ENCODE measurements at places on chromosomes 1 and 21.

- no peak for DNase-seq
Measured at GRCh38 chr21:17598437-17598836, 14.3 kb downstream of the BTG3 start.

GRCh38 chr1:101483982-101484688, 247.3 kb downstream of the S1PR1 start:
- DNase-seq = no peak

DNA sequence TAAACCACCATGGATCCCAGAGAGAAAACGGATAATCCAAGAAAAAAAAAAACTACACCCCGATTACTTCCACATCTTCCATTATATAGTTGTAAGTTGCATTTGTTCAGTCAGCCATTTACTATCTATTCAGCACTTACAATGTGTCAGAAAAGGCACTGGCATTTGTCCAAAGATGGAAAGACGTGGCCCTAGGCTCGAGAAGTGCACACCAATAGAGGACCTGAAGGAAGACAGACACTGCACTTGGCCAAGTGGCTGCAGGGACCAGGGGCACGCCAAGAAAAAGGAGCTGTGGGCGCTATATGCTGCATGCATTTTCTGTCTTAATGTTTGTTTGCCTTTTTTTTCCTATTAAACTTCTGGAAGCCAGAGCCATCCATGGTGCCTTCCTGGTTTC, 45.2 kb upstream of the LYST start:
- DNase-seq = no peak

DNA sequence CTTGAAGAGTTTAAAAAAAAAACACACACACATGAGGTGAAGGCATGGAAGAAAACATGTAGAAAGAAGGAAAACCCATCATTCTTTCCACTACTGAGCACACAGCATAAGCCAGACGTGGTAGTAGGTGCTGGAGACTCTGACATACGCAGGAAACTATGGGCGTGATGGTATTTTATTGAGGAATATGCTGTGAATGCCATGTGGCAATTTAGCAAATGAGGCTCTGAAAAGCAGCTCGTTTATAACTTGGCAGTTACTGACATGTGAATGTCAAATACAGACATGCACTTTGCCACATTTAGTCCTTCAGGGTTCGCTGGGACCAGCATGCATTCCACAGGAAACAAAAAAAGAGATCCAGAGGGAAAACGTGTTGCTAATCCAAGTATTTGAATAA, 74.3 kb upstream of the IFNAR2 start:
- no peak for DNase-seq

- DNase-seq = no peak
Measured at GRCh38 chr1:48470481-48470855, 1.5 kb downstream of the SPATA6 start.

DNA sequence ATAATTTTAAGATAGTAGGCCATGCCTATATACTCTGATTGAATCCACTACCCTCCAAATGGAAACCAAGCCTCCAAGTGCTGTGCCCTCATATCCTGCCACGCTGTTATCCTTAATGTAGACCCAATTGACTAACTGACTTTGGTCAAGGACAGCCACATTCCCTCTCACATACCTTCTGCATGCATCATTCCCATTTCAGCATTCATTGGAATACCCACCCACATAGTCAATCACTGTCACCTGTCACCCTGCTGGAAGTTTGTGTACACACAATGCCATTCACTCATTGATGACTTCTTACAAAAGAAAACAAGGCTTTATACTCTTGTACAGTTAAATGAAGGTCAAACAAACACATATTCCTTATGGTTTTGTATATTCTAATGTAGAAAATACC, 221.1 kb upstream of the PBX1 start:
- no peak for DNase-seq

- no peak for DNase-seq
Measured at GRCh38 chr21:18725653-18726052, 322.1 kb upstream of the TMPRSS15 start.

GRCh38 chr1:215603319-215603718, 36.2 kb downstream of the KCTD3 start:
- no peak for DNase-seq

DNA sequence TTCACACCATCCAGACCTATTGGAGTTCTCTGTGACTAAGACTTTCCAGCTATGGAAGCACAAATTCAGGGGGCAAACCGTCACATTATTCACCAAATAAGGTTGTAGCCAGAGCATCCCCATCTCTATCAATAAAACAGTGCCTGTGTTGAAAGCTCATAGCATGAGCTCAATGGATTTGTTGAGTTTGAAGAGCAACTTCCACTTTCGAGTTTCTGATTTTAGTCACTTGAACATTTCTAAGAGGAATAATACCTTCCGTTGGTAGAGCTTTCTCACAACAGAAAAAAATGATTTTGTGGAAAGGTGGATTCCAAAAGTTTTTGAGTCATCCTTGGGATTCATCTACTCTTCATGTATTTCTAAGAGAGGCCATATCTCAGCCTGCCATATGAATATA, 13.0 kb upstream of the ELAVL4 start:
- DNase-seq = no peak

DNA sequence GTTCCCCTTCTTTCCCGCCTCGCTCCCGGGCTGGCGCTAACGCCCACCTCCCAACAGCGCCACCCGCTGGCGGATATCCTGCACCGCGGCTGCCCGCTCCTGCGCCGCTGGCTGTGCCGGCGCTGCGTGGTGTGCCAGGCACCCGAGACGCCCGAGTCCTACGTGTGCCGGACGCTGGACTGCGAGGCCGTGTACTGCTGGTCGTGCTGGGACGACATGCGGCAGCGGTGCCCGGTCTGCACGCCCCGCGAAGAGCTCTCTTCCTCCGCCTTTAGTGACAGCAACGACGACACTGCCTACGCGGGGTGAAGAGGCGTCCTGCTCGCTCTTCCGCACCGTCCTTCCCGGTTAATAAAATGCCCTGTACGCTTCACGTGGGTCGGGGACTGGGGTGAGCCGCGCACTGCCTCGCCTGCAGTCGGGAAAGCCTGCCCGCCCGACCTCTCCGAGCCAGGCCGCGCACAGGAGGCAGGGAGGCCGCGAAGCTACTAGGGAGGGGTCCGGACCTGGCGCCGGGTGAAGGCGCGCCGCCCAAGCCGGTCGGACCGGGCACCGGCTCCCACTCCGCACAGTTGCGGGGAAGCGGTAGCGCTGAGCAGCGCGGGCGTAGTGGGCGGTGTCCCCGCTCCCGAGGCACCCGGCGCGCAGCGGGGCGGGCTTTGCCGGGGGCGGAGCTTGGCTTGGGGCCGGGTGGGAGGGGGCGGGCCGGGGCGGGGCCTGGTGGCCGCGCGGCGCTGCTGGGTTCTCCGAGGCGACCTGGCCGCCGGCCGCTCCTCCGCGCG, at the start of gene ADAM15:
ADAM15 (plus strand) TSS at position 757 of the 782 bp plus-strand sequence. CDS start 71 bp downstream, outside the sequence.
- peak; percentile 80 for DNase-seq

- no peak for DNase-seq
Measured at GRCh38 chr1:202553560-202554038, 156.7 kb downstream of the SYT2 start.

GRCh38 chr1:200364091-200364759, 45.6 kb downstream of the ZNF281 start:
- DNase-seq = no peak

DNA sequence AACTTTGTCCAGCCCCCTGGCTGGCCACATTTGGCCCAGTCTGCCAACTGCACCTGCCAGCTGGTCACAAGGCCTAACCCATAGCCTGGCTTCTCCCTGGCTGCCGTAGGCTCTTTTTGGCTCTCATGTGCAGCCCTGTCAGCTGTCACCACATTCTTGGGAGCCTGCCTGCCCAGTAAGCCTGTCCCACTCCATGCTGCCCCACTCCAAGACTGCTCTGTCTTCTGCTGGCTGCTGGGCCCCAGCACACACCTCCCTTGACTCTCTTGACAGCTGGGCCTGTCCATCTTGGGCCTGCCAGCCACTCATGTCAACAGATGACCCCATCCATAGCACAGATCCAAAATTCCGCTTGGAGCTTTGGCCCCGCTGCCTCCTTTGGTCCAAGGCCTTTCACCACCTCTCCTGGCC, 74.3 kb upstream of the EDN2 start:
- DNase-seq = no peak

DNA sequence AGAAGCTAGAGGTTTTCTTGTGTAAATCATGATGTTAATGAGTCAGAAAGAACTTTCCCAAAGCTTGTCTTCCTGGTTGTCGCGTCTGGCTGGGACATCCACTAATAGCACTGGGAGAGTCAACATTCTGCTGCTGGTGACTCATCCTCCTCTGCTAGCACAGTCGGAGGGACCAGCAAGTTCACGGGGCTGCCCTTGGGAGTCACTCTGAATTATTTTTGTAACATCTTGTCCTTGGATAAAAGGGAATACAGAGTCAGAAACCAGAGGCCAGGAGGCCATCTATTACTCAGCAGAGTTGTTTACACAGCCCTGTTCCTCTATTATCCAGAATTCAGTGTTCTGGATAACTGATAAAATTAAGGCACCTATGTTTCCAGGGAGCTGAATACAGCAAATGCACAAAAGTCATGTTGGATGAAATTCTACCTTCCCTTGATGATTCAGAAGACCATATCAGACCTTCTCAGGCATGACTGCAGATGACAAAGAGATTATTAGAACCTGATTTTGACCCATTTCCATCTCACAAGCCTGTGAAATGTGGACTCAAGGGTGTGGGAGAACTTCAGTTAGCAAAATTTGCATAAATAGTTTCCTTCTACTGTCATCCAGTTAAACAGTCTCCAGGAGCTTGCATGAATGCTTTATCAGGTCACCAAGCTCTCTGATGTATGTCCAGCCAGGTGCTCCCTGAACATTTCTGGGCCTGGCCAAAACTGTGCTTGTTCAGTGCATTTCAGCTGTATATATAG, 68.1 kb downstream of the JAK1 start:
- peak; percentile 17 for DNase-seq
